ENCODE measurements at places on chromosomes 16 and 17.
A peak's percentile ranks its signal among the peaks of the same experiment; 100 is the strongest.

- DNase-seq = no peak
These were observed 62.4 kb downstream of the SNX11 start for GRCh38 chr17:48169926-48170325.

GRCh38 chr16:50099957-50100648 is 34.3 kb downstream of the HEATR3 start:
- DNase-seq = no peak

DNA sequence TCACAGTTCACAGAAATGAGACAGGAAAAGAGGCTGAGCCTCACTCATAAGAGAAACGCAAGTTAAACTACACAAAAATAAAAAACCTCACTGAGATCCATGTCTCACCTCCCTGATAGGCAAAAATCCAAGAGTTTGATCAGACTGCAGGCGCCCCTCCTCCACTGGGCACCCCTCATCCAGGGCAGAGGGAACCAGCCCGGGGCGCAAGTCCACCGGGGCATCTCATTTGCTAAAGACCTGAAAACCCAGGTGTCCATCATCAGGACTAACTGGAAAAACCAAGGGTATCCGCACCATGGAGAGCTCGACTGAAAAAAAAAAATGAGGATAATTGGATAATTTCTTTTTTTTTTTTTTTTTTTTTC is 2.6 kb downstream of the HBZ start:
- no peak for DNase-seq

DNA sequence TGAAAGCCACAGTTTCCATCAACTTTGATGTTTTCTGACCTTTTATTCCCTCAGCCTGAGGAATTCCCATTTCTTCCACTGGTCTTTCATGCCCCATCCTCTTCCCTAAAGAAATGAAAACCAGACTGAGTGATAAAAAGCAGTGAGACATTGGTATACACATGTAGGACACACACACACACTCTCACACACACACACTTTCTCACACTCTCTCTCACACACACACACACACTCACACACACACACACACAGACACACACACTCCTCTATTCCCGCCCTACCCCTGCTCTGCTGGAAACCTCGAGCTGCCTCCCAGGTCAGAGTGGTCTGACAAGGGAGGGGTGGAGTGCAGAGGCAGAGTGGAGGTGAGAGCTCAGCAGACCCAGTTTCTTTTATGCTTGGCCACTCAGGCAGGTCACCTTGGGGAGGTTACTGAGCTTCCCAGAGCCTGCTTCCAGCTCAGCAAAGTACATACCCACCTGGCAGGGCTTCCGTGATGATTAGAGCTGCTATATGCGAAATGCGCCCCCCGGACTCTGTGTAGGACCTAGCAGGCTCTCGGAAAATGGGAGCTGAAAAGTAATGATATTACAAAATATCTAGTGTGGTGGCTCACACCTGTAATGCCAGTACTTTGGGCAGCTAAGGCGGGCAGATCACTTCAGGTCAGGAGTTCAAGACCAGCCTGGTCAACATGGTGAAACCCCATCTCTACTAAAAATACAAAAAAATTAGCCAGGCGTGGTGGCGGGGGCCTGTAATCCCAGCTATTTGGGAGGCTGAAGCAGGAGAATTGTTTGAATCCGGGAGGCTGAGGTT is 30.7 kb downstream of the CCR7 start:
- no peak for DNase-seq

- no peak for DNase-seq
These were observed 221.3 kb downstream of the SNX29 start for GRCh38 chr16:12197812-12198211.

- DNase-seq = no peak
These were observed 35.9 kb upstream of the ACSM2B start for GRCh38 chr16:20611975-20612481.

GRCh38 chr16:87160234-87160636 is 157.0 kb downstream of the C16orf95 start:
- DNase-seq = no peak

- DNase-seq = no peak
These were observed 104.5 kb downstream of the NLK start for GRCh38 chr17:28147017-28147416.

DNA sequence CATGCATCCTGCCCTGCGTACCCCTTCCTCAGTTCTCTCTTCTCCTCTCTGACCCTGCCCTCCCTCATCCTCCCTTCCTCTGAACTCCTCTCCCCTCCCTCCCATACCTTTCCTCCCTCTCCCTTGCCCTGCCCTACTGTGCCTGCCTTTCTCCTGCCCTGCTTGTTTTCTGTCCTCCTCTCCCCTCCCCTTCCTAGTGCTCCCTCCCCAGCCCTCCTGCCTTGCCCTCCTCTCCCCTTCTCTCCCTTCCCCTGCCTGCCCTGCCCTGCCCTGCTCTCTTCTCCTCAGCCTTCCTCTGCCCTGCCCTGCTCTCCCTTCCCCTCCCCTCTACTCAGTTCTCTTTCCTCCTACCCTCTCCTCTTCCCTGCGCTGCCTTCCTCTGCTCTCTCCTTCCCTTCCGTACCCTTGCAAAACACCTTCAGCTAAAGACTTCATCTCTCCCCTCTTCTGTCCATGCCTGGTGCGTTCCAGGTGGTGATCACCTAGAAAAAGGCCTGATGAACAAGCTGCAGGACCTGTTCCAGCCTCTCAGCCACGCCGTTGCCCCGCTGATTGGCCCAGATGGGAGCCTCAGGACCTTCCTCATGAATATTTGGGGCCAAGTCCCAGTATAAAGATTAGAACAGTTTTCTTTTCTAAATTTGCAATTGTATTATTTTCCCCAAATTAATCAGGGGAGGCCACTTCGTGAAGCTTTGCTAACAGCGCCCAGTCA is 290.5 kb downstream of the CPPED1 start:
- no peak for DNase-seq

DNA sequence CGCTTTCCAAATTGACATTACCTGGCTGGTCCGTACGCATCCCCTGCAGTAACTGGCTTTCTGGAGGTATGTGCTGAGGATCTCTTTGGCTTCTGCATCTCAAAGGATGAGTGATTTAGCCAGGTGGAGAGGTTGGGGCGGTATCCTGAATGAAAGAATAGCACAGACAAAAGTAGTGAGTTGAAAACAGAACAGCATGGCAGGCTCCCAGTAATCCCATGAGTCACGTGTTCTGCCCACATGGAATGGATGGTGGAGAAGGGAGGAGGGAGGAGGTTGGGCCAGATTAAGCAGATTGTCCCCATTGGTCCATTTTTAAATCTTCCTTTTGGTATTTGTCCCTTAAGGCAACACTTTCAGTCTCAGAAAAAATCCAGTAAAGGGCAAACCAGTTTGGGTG is 176.0 kb downstream of the WWOX start:
- no peak for DNase-seq

DNA sequence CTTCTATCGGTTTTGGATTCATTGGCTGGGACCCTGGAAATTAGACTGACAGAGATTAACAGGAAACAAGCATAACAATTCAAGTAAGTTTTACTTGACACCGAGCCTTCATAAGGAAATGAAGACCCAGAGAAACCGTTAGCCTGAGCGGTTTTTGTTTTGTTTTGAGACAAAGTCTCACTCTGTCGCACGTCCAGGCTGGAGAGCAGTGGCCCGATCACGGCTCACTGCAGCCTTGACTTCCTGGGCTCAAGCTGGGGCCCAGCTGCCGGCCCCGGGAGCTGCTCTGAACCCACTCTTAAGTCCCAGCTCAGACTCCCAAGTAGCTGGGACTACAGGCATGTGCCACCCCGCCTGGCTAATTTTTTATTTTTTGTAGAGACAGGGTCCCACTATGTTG is 321.3 kb downstream of the SEC14L1 start:
- no peak for DNase-seq

DNA sequence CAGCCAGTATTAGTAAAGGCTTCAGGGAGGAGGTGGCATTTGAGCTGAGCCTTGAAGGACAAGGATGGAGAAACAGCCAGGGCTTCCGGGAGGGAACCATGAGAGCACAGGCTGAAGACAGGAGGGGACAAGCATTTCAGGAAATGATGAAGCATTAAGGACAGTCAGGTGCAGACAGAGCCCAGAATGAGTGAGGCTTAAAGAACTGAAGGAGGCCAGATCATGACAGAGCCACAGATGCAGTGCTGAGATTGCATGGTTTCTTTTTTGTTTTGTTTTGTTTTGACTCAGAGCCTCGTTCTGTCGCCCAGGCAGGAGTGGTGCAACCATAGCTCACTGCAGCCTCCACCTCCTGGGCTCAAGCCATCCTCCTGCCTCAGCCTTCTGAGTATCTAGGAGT is 211.5 kb downstream of the SOX9 start:
- no peak for DNase-seq

- no peak for DNase-seq
These were observed 1.8 kb downstream of the CACNB1 start for GRCh38 chr17:39195568-39196160.

- no peak for DNase-seq
These were observed 9.0 kb downstream of the HLF start for GRCh38 chr17:55273579-55274354.

DNA sequence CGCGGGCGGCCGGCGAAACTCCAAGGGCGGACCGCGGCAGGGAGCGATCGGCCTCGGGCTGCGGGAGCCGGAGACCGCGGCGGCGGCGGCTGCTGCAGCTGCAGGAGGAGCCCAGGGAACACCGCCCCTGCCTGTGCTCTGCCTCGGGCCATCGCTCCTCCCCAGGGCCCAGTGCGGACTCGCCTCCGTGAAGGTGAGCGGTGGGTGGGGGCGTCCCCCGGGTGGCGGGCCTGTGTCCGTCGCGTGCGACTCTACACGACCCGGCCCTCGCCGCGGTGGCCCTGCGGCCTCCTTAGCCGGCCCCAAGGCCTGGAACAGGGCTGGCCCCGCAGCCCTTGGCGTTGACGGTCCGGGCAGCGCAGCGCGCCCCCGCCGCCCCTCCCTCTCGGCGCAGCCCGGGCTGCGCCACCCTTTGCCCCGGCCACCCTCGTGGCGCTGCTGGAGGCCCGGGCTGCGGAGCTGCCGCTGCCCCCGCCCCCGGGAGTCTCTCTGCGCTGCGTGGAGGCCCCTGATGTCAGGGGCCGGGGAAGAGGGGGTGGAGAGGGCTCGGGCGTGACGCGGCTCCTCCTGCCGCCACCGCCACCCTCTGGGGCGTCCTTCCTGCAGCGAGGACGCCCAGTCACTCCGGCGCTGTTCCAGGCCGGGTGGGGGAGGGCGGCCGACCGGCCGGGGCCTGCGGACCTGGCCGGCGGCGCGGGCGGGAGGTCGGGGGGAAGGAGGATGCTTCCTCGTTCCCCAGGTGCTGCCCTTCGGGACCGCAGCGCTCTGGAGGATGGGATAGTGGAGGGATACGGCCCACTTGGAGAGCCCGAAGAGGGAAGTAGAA is 485 bp downstream of the DYNLL2 start:
- DNase-seq = peak; percentile 32

DNA sequence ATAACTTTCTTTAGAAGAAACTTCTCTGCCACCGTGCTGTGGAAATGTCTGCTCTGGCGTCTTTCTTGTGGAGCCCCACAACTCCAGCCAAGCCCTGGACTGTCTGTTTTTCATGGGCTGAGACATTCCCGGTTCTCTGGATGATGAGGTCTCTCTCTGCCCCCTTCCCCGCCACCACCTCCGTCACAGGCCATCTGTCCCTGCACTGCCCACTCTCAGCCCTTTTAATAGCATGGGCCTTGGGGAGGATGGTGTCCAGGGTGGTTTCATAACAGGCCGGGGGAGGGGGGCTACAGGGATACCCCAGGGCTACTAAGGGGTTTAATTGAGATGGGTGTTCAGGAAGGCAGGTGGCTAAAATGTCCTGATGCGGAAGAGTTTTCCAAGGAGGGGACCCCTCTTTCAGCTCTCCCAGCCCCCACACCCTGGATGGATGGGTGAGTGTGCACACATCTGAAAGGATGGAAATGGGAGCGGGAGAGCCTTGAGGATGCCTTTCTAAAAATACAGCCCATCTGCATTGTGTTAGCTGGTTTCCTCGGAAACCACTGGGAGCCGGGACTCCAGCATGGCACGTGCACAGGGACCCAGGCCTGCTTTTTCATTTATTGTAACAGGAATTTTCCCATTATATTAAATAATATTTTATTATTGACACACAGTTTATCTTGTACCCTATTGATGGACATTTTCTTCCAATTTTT is 14.6 kb upstream of the NDRG4 start:
- no peak for DNase-seq

DNA sequence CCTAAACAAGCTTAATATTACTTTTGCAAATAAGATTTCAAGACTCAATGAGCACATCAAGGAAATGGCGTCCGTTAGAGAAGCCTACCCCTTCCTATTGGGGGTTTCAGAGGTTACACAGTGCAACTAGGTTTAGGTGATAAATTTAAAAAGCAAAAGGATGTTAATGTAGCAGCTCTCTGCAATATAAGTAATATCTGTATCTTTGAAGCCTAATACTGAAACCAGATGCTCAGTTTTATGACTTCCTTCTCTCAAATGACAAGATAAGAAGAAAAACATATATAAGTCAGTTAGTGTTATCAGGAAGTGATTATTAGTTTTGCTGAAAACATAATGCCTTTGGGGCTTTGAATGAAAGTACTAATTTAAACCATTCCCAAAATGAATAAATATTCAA is 54.3 kb upstream of the MED13 start:
- DNase-seq = no peak

GRCh38 chr17:39619786-39620101 is 7.0 kb upstream of the PPP1R1B start:
- DNase-seq = no peak

- DNase-seq = no peak
These were observed 68.3 kb upstream of the BCAR1 start for GRCh38 chr16:75319513-75320411.

DNA sequence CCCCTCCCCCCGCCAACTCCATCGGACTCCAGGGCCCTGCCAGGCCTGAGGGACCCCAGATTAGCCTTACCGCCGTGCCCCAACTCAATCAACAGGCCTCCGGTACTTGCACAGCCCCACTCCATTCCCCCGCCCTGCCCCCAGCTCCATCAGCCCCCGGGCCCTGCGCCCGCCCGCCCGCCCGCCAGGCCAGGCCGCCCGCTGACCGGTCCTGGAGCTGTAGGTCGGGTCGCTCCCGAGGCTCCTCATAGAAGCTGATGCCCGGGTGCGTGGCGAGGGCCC is 308 bp downstream of the GTF3C1 start:
- no peak for DNase-seq

GRCh38 chr17:80959330-80960036 is 32.2 kb upstream of the CHMP6 start:
- no peak for DNase-seq

- no peak for DNase-seq
These were observed 45.0 kb downstream of the LDHD start for GRCh38 chr16:75071621-75072020.

DNA sequence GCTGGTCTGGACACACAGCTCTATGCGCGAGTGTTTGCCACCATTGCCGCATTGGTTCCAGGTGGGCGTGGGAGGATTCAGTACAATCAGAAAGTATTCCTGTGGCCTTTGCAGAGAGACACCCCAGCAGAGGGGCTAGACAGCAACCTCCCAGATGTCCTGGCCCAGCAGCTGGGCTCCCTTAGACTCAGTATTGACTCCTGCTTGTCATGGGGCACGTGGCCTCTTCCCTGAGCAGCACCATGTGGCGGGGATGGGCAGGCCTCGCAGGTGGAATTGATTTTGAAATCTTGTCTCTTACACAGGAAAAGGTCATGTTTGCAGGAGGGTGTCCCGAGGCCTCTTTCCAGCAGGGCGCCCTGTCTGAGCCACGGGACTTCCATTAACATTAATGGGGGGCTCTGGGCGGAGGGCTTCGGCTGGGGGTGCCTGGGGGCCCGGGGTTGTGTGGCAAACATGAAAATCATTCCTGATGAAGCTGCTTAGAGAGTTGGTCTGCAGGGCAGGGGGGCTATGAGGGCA is 96.4 kb downstream of the C16orf78 start:
- no peak for DNase-seq

Measured in activated CD8-positive, alpha-beta memory T cell treated with anti-CD3 and anti-CD28 coated beads for 48 hours (primary cell).